NCI-H345 (cell line): ENCODE measurements at places on chromosomes 2 and 18.

DNA sequence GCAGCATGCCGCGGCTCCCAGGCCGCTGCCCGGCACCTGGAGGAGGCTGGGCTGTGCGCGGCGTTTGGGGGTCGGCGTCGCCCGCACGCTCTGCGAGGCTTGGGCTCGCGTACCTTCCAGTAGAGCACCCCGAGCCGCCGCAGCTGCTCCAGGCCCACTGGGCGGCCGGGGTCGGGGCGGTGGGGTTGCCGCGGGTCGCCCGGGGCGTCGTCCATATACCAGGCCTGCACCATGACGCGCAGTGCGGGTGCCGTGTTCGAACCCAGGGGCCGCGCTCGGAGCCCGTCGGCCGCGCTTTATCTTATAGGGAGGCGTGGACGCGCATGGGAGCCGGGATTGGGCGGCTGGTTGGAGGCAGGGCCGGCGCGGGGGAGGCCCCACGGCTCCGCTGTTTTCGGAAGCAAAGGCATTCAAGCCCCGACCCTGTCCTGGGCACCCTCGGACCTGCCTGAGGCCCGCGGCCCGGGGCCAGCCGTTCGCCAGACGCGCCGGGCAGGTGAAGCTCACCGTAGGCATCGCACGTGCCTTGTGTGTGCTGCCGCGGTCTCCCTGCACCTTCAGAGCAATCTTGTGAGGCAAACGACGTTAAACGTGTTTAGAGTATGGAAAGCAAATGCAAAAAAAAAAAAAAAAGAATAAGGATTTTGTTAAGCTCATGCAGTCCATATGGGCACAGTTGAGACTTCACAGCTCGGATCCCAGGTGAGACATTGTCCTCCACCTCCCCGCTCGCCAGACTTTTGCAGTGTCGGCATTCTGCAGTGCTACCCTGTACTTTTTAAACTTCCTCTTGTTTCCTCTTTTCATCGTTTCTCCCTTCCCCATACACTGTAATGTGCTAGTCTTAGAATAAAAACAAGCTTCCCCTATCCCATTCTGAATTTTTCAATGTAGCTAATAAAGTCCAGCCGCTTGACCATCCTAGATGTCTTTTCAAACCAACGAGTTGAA, at the start of gene ADI1:
Gene ADI1 (minus strand): TSS at position 277 of the 951 bp plus-strand sequence. CDS start 44 bp downstream, at position 233.
- peak; percentile 79 for DNase-seq

DNA sequence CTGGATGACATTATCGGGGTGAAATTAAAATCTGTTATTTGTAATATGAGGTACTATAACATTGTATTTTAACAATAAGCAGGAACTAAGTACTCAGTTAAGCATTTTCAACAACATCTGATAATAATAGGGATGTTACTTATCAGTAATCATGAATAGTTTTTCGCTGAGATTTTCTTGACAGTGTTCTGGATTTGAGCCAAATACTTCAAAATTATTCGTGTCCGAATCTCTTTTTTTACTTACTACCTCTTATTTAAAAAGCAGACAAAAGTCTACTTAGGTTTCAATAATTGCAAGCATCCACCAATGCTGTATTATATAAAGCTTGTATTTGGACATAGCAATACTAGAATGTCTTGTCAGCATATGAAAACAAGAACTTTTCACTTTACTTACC, 6.4 kb upstream of the ANKRD12 start:
- no peak for DNase-seq

GRCh38 chr2:120791962-120792297, 56.3 kb downstream of the GLI2 start:
- DNase-seq = no peak

DNA sequence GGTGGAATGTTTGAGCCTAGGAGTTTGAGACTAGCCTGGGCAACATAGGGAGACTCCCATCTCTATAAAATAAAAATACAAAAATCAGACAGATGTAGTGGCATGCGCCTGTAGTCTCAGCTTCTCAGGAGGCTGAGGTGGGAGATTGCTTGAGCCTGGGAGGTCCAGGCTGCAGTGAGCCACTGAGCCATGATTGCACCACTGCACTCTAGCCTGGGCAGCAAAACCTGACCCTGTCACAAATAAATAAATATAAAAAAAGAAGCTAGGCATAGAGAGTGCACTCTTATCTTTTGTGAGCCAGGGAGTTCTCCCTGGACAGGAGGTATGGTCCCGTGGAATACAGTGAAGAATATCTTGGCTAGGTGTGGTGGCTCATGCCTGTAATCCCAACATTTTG, 11.0 kb upstream of the KYNU start:
- no peak for DNase-seq

GRCh38 chr2:160741815-160742214, 248.2 kb upstream of the RBMS1 start:
- no peak for DNase-seq

GRCh38 chr2:69962986-69963730, 1.7 kb upstream of the ASPRV1 start:
- no peak for DNase-seq

- no peak for DNase-seq
These were observed 86.7 kb downstream of the LONRF2 start for GRCh38 chr2:100235581-100235980.

- no peak for DNase-seq
These were observed 102.7 kb downstream of the SLC25A12 start for GRCh38 chr2:171791361-171791760.

GRCh38 chr2:168211664-168212163, 35.7 kb downstream of the STK39 start:
- no peak for DNase-seq

DNA sequence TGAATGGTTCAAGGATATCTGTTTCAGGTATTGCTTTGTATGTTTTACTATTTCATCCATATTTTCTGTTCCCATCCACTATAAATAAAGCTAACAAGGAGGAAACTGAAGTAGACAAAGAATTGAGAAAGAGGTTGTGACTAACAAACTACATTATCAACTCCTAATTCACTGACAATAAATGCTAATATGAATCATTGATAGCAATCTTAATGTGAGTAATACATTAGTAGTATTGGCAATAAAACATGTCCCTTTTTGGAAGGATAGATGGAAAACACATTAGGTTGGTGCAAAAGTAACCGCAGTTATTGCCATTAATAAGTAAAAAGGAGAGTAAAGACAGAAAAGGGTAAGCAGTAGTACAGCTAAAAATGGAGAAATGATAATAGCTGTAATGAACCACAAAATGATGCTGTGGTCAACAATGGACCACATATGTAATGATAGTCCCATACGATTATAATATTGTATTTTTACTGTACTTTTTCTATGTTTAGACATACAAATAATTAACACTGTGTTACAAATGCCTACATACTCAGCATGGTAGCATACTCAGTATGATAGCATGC, 104.7 kb downstream of the THADA start:
- no peak for DNase-seq

DNA sequence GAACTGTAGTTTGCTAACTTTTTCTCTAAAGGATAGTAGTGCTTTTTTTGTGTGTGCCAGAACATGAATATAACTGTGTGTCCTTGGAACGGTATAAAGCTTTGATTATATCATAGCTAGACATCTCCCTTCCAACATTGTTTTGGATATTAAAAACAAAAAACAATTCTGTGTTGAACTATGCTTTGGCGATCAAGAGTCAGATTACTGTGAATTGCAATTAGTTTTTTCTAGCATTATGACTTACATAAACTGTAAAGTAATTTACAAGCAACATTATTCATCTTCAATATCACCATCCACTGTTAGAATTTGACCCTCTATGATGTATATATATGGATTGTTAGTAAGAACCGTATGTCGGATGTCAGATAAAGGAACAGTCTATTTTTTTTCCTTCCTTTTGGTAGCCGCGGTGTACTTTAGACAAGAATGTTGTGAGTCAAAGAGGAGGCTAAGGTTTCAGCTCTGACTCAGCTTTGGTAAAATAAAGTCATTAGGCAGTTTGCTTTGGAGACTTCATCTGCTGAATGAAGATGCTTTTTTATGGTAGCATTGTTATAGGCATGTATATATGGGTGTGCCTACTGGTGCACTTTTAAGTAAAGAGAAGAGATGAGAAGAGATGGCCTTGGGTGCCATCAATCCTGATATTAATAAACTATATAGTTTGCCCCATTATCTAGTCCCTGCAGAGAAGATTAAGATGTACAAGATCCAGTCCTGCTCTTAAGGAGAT, 76.4 kb downstream of the LTBP1 start:
- no peak for DNase-seq

GRCh38 chr2:38176619-38177021, 100.7 kb upstream of the CYP1B1 start:
- no peak for DNase-seq

DNA sequence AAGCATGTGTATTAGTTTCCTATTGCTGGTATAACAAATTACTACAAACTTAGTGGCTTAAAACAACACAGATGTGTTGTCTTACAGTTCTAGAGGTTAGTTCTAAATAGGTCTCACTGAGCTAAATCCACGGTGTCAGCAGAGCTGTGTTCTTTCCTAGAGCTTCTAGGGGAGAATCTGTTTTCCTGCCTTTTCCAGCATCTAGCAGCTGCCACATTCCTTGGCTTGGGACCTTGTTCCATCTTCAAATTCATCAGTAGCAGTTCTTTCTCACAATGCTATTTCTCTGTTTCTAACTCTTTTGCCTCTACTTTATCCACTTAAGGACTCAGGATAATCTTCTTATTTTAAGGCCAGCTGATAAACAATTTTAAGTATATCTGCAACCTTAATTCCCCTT, 32.2 kb upstream of the CREB1 start:
- no peak for DNase-seq

- peak; percentile 47 for DNase-seq
These were observed 97.2 kb downstream of the SEPTIN10 start for GRCh38 chr2:109516445-109517117.

GRCh38 chr18:52894801-52895200, 554.8 kb downstream of the DCC start:
- no peak for DNase-seq

DNA sequence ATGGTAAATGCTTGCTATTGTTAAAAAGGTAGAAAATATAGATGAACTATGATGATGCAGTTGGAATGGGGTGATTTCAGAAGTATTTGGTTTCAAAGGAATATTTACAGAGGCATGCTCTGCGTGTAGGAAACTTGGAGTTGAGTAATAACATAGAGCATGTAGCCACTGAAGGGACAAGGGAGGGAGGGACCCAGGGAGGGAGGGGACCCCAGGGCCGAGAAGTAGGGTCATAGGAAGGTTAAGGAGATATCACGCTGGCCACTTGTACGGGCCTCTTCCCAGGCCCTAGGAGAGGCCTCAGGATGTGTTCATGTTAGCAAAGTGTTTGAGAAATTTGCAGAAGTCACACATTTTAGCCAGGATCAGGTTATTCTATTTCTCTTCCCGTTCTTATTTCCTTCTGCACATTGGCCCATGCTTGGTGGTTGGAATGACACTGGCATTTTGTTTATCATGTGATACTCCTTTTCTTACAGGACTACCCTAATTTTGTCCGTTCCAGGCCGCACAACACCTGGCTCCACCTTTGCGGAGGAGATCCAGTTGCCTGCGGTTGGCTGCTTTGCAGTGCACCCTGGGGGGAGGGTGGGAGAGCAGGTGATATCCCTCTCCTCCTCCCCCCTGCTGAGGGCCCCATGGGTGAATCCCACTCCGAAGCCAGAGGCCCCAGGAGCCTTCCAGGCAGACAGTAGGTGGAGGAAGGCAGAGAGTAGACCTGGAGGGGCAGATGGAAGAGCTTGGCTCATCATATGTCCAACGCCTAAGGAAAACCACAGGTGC, 16.9 kb upstream of the ACKR3 start:
- DNase-seq = no peak

- DNase-seq = no peak
These were observed 114.7 kb downstream of the SH3BP4 start for GRCh38 chr2:235066490-235066889.

DNA sequence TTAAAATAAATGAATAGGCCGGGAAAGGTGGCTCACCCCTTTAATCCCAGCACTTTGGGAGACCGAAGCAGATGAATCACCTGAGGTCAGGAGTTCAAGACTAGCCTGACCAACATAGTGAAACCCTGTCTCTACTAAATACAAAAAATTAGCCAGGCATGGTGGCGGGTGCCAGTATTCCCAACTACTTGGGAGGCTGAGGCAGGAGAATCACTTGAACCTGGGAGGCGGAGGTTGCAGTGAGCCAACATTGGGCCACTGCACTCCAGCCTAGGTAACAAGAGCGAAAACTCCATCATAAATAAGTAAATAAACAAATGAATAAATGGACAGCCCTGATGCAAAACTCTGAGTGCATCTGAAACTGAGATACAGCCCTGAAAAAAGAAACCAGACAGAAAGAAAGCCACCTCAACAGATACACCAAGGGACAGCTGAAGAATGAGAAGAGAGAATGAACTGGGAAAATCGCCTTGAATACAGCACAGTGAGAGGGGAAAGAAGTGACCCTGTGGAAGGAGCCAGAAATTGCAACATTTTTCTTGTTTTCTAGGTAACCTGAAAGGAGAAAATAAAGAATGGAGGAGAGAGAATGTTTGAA, 64.4 kb downstream of the TRABD2A start:
- DNase-seq = no peak

- peak; percentile 32 for DNase-seq
These were observed 16.0 kb upstream of the SPHKAP start for GRCh38 chr2:228197504-228197903.

GRCh38 chr2:28282248-28282647, 110.4 kb upstream of the FOSL2 start:
- no peak for DNase-seq

GRCh38 chr2:67290451-67291290, 106.5 kb upstream of the ETAA1 start:
- no peak for DNase-seq

- no peak for DNase-seq
These were observed 422 bp upstream of the MRPL53 start for GRCh38 chr2:74472945-74473258.

DNA sequence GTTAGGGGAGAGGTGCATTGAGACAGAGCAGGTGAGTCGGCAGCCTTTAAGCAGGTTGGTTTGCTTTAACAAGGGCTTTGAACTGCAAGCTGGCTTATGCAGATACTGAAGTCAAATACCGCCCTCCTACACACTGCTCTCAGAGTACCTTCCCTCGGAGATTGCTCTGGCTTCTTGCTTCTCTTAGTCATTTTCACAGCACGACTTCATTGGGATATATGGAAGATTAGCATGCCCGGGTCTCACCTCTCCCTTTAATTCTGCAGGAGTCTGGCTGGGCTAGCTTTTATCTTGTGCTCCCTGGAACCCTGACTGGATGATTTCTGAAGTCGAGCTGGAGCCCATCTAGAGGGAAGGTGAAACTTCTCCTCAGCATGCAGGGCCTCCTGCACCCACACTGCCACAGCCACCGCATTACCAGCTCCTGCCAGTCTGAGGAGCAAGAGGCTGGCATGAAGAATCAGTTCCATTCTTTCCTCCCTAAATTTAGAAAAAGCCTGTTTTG, 395.5 kb upstream of the HNRNPA3 start:
- DNase-seq = no peak
